Upper lobe of left lung (tissue), 6 donors: ENCODE measurements at places on chromosomes 12 and 14. TPM values are rescaled to one million over a fixed set of nuclear protein-coding genes. Genes with fewer than 3 reads are reported as not detected.

The DIO2 gene
- total RNA-seq: 1.7 TPM

GRCh38 chr14:39342768-39343167 lies 89.5 kb downstream of the FBXO33 start:
- H3K27me3 ChIP-seq: no peaks in the 10 kb centered on the region
- no peak for DNase-seq
- no peak overlapping the region for H3K4me3 ChIP-seq
- H3K27ac ChIP-seq: no peak overlapping the region
- H3K4me1 ChIP-seq: no peaks in the 10 kb centered on the region
- H3K36me3 ChIP-seq: peaks cover 4% of the 10 kb centered on the region

DNA sequence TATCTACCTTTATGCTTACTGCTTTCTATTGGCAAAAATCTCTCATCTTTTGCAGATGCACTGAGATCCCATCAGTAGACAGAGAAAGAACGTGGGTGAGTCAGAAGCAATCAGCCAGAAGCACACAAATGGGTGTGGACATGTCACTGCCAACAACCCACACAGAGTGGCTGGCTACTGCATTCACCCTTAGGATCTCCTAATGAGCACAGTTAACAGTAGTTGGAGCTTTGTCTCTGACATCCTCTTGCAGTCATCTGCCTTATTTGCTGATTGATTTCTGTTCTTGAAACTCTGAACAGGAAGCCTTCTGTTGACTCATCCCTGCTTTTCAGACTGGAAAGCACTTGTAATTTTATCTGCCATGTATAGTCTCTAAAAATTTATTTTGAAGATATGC lies 117.2 kb downstream of the RGS6 start:
- H3K27me3 ChIP-seq: no peaks in the 10 kb centered on the region
- H3K4me1 ChIP-seq: no peaks in the 10 kb centered on the region
- no peak for DNase-seq
- H3K27ac ChIP-seq: no peak overlapping the region
- no peaks in the 10 kb centered on the region for H3K36me3 ChIP-seq

GRCh38 chr14:99321236-99321925 lies 49.4 kb upstream of the BCL11B start:
- H3K4me1 ChIP-seq: no peaks in the 10 kb centered on the region
- no peak overlapping the region for H3K27ac ChIP-seq
- no peaks in the 10 kb centered on the region for H3K27me3 ChIP-seq
- no peak for DNase-seq
- H3K4me3 ChIP-seq: no peak overlapping the region

The RD3L gene
- not detected for total RNA-seq

- H3K36me3 ChIP-seq: no peaks in the 10 kb centered on the region
- no peak for DNase-seq
- H3K4me3 ChIP-seq: no peak overlapping the region
Measured at GRCh38 chr12:51941011-51941581, 10.4 kb upstream of the ACVR1B start.

DNA sequence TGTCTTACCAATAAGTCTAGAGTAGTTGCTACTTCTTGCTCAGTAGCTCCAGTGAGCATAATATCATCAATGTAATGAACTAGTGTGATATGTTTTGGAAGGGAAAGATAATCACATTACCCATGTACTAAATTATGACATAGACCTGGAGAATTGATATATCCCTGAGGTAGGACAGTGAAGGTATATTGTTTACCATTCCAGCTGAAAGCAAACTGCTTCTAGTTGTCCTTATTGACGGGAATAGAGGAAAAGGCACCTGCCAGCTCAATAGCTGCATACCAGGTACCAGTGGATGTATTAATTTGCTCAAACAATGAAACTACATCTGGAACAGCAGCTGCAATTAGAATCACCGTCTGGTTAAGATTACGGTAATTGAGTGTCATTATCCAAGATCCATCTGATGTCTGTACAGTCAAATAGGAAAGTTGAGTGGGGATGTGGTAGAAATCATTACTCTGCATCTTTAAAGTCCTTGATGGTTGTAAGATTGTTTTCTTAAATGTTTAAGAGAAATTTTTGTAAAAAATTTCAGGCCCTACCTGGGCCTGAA lies 100.0 kb upstream of the ARHGAP5 start:
- no peaks in the 10 kb centered on the region for H3K4me1 ChIP-seq
- no peaks in the 10 kb centered on the region for H3K36me3 ChIP-seq
- H3K27ac ChIP-seq: no peak overlapping the region
- no peak overlapping the region for H3K4me3 ChIP-seq
- DNase-seq: no peak

- H3K4me1 ChIP-seq: peaks cover 10% of the 10 kb centered on the region
- no peaks in the 10 kb centered on the region for H3K27me3 ChIP-seq
- no peak for DNase-seq
- no peak overlapping the region for H3K27ac ChIP-seq
Measured at GRCh38 chr14:59341858-59342477, 123.2 kb downstream of the GPR135 start.

- H3K4me1 ChIP-seq: no peaks in the 10 kb centered on the region
- DNase-seq: no peak
- no peaks in the 10 kb centered on the region for H3K36me3 ChIP-seq
- H3K27ac ChIP-seq: no peak overlapping the region
- no peak overlapping the region for H3K4me3 ChIP-seq
- H3K27me3 ChIP-seq: no peaks in the 10 kb centered on the region
Measured at GRCh38 chr14:73842201-73842600, 9.4 kb upstream of the PTGR2 start.

GRCh38 chr14:97798176-97798575 lies 1001.0 kb downstream of the VRK1 start:
- no peaks in the 10 kb centered on the region for H3K27me3 ChIP-seq
- H3K4me1 ChIP-seq: no peaks in the 10 kb centered on the region
- H3K4me3 ChIP-seq: no peak overlapping the region
- peak; percentile 28 for DNase-seq

GRCh38 chr14:101408077-101408831 lies 153.0 kb upstream of the DIO3 start:
- H3K4me1 ChIP-seq: peaks cover 38% of the 10 kb centered on the region
- DNase-seq: peak; percentile 27

- no peaks in the 10 kb centered on the region for H3K4me1 ChIP-seq
- no peaks in the 10 kb centered on the region for H3K27me3 ChIP-seq
- H3K27ac ChIP-seq: no peak overlapping the region
- H3K36me3 ChIP-seq: no peaks in the 10 kb centered on the region
- no peak for DNase-seq
Measured at GRCh38 chr14:106174206-106174605, 647.8 kb downstream of the TMEM121 start.

GRCh38 chr12:53538209-53538689 lies 31.0 kb upstream of the NPFF start:
- H3K4me1 ChIP-seq: peaks cover 24% of the 10 kb centered on the region
- no peak for DNase-seq
- H3K36me3 ChIP-seq: peaks cover 9% of the 10 kb centered on the region
- H3K27me3 ChIP-seq: no peaks in the 10 kb centered on the region
- peak overlapping the region; percentile 45 for H3K27ac ChIP-seq
- no peak overlapping the region for H3K4me3 ChIP-seq

The KRT72 gene
- 0.11 TPM for total RNA-seq

GRCh38 chr12:63826006-63826585 lies 18.4 kb upstream of the SRGAP1 start:
- no peaks in the 10 kb centered on the region for H3K4me1 ChIP-seq
- H3K4me3 ChIP-seq: no peak overlapping the region
- no peak overlapping the region for H3K27ac ChIP-seq
- H3K27me3 ChIP-seq: no peaks in the 10 kb centered on the region
- H3K36me3 ChIP-seq: no peaks in the 10 kb centered on the region
- no peak for DNase-seq

GRCh38 chr12:109900752-109901580 lies 892 bp downstream of the TCHP start:
- H3K4me3 ChIP-seq: peak overlapping the region; percentile 50
- H3K27me3 ChIP-seq: no peaks in the 10 kb centered on the region
- H3K36me3 ChIP-seq: peaks cover 32% of the 10 kb centered on the region
- peak overlapping the region; percentile 79 for H3K27ac ChIP-seq
- DNase-seq: no peak
- H3K4me1 ChIP-seq: peaks cover 17% of the 10 kb centered on the region
